Lower lobe of right lung (tissue), 2 donors: ENCODE measurements at places on chromosomes 3 and 15. TPM values are rescaled to one million over a fixed set of nuclear protein-coding genes. Genes with fewer than 3 reads are reported as not detected.

The DUSP7 gene
- 28.8 TPM for total RNA-seq

The KBTBD13 gene
- not detected for total RNA-seq

The VPS39 gene
- 79.9 TPM for total RNA-seq

- DNase-seq, result peak; percentile 87
- H3K27ac ChIP-seq, result peak within 1 kb of the TSS; percentile 85
- H3K27me3 ChIP-seq, result no peaks in the 10 kb centered on the region
- H3K4me1 ChIP-seq, result peaks cover 24% of the 10 kb centered on the region
- H3K4me3 ChIP-seq, result peak within 1 kb of the TSS; percentile 71
Measured at GRCh38 chr3:40505599-40506462, at the start of gene ZNF620. Gene ZNF620, plus strand, starts transcription at chr3:40506039. Its CDS starts 314 bp downstream, at chr3:40506353.

- H3K4me3 ChIP-seq, result no peak overlapping the region
- H3K27ac ChIP-seq, result peak overlapping the region; percentile 28
- H3K27me3 ChIP-seq, result no peaks in the 10 kb centered on the region
- peaks cover 20% of the 10 kb centered on the region for H3K4me1 ChIP-seq
- H3K36me3 ChIP-seq, result peaks cover 90% of the 10 kb centered on the region
Measured at GRCh38 chr15:68187559-68187958, 17.6 kb downstream of the CALML4 start.

- no peaks in the 10 kb centered on the region for H3K36me3 ChIP-seq
- DNase-seq, result no peak
- no peaks in the 10 kb centered on the region for H3K27me3 ChIP-seq
- H3K27ac ChIP-seq, result no peak overlapping the region
Measured at GRCh38 chr3:5709714-5710113, 522.2 kb downstream of the EDEM1 start.

GRCh38 chr3:192875971-192876565, 41.6 kb downstream of the MB21D2 start:
- H3K36me3 ChIP-seq, result no peaks in the 10 kb centered on the region
- DNase-seq, result no peak
- no peak overlapping the region for H3K27ac ChIP-seq

GRCh38 chr3:151557068-151557840, 96.4 kb upstream of the IGSF10 start:
- H3K36me3 ChIP-seq, result no peaks in the 10 kb centered on the region
- H3K4me3 ChIP-seq, result no peak overlapping the region
- H3K27me3 ChIP-seq, result no peaks in the 10 kb centered on the region
- DNase-seq, result no peak
- no peak overlapping the region for H3K27ac ChIP-seq

- H3K4me1 ChIP-seq, result peaks cover 69% of the 10 kb centered on the region
- no peaks in the 10 kb centered on the region for H3K36me3 ChIP-seq
- peak overlapping the region; percentile 24 for H3K4me3 ChIP-seq
- H3K27me3 ChIP-seq, result no peaks in the 10 kb centered on the region
- peak overlapping the region; percentile 93 for H3K27ac ChIP-seq
Measured at GRCh38 chr3:50264964-50265485, 3.9 kb upstream of the SEMA3B start.

GRCh38 chr3:105512061-105512460, 145.4 kb downstream of the ALCAM start:
- no peaks in the 10 kb centered on the region for H3K36me3 ChIP-seq
- no peak for DNase-seq
- H3K4me1 ChIP-seq, result no peaks in the 10 kb centered on the region
- no peaks in the 10 kb centered on the region for H3K27me3 ChIP-seq

DNA sequence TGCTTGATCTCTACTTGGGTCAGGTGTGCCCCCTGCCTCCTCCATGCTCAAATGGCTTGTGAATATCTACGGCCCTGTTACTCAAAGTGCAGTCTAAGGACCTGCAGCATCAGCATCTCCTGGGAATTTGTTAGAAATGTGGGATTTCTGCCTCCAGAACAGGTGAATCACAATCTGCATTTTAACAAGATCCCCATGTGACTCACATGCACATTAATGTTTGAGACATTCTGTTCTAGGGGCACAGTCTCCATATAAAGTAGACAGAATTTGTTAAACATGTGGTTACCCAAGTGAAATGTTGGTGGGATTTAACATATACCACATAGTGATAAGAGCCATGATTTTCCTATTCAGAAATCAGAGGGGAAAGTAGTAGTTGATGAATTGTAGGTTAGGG, 256.2 kb downstream of the NR1D2 start:
- no peaks in the 10 kb centered on the region for H3K36me3 ChIP-seq
- H3K27me3 ChIP-seq, result no peaks in the 10 kb centered on the region
- no peaks in the 10 kb centered on the region for H3K4me1 ChIP-seq
- no peak overlapping the region for H3K4me3 ChIP-seq
